ENCODE measurements at places on chromosomes 16 and 17.
A peak's percentile ranks its signal among the peaks of the same experiment; 100 is the strongest.

DNA sequence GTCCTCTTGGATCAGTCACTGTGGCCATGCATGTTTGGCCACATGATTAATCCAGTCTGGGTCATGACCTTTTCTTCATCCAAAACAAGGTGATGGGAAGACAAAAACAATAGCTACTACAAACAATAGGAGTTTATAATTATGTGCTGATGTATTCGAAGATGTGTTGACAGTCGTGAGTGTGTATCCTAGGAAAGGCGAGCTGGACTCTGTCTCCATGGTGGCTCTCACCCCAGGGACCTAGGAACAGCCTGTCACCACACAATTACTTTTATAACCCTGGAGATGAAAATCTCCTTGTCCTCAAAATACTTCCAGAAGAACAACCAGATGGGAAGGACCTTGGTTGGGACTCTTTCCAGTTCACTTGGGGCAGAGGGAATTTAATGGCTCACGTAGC lies 9.8 kb upstream of the PLK1 start:
- DNase-seq, result no peak

GRCh38 chr17:6108987-6109386 lies 38.8 kb downstream of the WSCD1 start:
- DNase-seq, result no peak

DNA sequence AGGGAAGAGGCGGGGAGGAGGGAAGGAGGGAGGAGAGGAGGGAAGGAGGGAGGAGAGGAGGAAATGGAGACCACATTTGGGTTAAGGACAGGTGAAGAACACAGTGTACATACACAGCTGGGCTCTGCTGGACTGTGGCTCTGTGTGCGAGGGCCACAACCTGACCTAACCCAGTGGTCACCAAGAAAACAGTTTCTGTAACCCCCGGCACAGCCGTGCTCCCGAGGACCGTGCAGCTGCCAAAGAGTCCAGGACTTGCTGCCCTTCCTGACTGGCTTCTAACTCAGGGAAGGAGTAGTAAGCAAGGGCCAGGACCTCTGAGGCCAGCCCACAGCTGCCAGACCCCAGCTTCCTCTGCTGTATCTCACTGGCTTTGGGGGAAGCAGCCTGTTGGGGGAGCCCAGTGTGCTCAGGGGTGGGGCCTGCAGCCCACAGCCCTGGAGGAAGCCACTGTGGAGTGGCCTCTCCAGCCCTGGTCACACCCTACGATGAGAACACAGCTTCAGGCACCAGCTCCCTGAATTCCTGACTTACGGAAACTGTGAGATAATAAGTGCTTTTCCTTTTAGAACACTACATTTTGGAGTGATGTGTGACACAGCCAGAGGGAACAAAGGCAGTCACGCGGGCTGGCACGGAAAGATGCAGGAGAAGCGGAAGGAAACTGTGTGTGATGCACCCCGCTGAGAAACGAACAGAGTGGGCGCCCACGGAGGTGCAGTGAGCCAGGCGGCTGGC lies 32.3 kb downstream of the SLC7A5 start:
- no peak for DNase-seq

DNA sequence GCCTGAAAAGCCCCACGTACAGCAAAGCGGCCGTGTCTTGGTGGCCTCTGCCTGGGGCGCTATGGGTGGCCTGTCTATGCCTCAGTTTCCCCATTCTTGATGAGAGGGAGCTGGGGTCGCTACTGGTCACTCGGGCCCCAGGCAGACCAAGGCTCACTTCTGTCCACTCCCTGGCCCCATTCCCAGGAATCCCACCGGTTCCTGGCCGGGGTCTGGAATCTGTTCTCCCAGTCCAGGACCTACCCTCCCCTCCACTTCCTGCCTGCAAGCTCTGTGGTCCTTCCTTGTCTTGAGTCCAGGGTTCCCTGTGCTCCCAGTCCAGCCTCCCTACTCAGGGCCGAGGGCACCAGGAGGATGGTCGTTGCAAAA lies 24.5 kb downstream of the METRNL start:
- no peak for DNase-seq

DNA sequence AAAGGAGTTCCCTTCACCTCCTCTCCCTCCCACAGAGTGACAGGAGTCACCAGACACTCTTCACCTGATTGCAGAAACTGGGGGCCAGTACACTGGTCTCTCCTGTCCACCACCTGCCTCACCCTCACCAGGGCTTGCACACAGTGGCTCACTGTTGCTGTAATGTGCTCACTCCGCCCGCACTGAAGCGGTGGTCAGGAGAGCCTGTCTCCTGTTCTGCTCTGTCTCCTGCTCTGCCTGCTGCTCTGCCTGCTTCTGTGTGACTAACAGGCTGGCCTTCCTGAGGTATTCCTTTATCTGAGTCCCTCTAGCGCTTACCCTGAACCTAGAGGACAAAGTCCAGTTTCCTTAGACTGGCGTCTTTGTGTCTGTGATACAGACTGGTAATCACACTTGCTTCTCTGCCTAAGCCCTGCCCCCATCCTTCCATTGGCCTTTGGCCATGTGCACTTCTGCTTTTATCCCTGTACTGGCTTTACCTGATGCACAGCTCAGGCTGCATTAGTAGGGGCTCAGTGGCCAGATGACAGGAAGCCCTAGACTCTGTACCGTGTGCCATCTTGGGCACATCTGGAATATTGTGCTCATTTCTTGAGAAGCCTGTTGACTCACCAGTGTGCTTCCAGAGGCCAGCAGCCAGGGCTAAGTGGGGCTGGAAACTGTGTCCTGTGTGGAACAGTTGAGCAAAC lies 13.3 kb downstream of the PROCA1 start:
- DNase-seq, result peak; percentile 70

- DNase-seq, result no peak
Measured at GRCh38 chr17:6510321-6510977, 45.9 kb downstream of the PITPNM3 start.
